ENCODE measurements at places on chromosomes 13 and 19.
A peak's percentile ranks its signal among the peaks of the same experiment; 100 is the strongest.

- no peak for DNase-seq
Measured at GRCh38 chr19:54481326-54481930, 8.3 kb upstream of the CDC42EP5 start.

DNA sequence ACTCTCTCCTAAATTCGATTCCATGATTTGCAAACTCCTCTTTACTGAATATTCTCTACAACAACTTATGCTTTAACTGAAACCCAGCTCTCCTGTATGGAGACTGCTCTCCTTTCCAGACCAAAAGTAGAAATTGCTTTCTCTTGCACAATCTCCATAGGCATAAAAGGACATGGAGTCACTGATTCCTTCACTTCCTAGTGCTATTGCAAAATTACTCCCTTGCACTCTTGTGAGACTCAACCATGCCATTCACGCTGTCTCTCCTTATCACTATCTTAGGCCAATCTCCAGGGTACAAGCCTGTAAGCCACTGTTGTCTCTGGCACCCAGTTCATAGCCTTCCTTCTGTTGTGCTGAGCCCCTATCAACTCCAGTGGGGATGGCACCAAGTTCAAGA lies 30.6 kb downstream of the SERPINE3 start:
- no peak for DNase-seq

DNA sequence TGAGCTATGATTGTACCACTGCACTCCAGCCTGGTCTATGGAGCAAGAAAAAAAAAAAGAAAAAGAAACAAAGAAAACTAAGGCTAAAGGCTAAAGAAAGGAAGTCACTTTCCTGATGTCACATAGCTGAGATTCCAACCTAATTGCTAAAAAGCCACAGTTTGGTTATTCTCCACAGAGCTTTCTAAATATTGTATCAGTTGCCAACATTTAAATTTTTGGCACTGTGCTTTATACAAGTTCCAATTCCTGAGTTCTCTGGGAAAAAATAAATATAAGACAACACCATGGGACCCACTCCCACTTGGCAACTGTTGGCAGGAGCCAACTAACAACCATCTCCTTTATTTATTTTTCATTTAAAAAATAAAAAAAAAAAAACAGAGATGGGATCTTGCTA lies 11.2 kb upstream of the LYPD3 start:
- no peak for DNase-seq

DNA sequence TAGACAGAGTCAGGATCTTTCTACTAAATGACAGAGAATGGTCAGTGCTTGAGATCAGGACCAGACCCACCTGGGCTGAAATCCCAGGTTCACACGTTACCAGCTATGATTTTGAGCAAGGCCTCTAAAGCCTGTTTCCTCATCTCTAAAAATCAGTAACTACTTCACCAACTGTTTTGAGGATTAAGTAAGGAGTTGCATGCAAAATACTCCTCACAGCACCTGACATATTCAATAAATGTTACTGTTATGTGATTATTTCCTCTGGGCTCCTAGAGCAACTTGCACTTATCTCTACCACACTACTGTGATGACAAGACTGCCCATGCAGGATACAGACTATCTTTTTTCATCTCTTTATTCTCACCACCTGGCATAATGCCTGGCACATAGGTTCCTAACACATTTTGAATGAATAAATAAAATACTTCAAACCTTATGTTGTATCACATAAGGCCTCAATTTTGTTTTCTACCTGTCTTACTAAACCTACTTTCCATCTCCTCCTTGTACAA lies 1.8 kb downstream of the KATNAL1 start:
- no peak for DNase-seq

- no peak for DNase-seq
Measured at GRCh38 chr13:110416131-110417025, 109.3 kb downstream of the COL4A2 start.

GRCh38 chr13:46296921-46297320 lies 85.2 kb downstream of the LRRC63 start:
- no peak for DNase-seq

- no peak for DNase-seq
Measured at GRCh38 chr19:48726556-48726955, 7.0 kb upstream of the MAMSTR start.

GRCh38 chr19:31500946-31501345 lies 151.7 kb upstream of the TSHZ3 start:
- no peak for DNase-seq

GRCh38 chr19:16589917-16590316 lies 17.7 kb upstream of the SLC35E1 start:
- DNase-seq = no peak

DNA sequence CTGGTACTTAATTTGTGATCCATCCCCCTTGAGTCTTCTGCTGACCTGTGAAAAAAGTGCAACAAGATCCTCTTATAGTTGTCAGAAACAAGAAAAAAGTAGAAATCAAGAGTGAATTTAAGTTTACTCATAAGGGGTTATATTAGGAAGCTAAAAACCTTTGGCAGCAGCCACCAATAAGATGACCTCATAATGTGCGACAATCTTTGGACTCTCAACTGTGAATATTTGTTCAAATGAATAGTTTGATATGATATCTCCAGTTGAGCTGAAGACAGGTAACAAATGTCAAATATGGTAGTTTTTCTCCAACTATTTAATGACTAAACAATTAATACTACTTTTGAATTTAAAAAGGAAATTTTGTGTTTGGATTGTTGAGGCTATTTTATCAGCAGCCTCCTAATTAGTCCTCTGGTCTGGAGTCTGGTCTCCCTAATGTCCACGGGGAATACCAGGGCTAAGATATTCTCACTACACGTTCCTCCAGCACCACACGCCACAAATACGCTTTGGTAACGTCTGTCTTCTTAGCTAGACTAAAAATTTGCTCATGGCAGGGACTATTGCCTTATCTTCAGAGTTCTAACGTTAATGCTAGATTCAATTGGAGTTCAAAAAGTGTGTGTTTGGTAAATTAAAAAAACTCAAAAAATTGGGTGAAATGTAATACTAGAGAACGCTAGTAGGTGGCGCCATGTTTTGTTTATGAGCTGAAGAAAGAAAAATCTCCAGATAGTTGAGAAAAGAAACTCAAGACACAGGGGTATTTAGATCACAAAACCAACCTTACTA lies 51.0 kb upstream of the PDX1 start:
- DNase-seq = no peak

- DNase-seq = no peak
Measured at GRCh38 chr13:35723053-35723461, 246.6 kb upstream of the MAB21L1 start.

- DNase-seq = no peak
Measured at GRCh38 chr13:97223711-97224541, 1.8 kb downstream of the MBNL2 start.

GRCh38 chr13:19695829-19696228 lies 62.4 kb downstream of the MPHOSPH8 start:
- no peak for DNase-seq

GRCh38 chr19:51289635-51290034 lies 21.8 kb upstream of the IGLON5 start:
- no peak for DNase-seq

DNA sequence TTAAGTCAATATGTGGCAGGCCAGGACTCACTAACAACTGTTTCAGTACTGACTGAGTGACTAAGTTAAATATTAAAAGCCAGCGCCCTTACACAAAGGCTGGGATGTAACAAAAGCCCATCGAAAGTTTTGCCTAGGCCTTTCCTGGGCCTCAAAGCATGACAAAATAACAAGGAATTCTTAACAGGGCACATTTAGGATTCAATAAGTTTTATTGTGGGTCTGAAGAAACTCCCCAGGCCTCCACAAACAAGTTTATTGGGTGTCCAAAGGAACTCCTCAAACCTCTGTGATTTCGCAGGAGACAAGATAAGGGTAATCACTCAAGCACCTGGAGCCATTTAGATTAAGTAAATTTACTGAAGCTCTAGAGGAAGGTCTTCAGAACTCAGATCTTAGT lies 130.7 kb upstream of the SGCG start:
- DNase-seq = no peak

DNA sequence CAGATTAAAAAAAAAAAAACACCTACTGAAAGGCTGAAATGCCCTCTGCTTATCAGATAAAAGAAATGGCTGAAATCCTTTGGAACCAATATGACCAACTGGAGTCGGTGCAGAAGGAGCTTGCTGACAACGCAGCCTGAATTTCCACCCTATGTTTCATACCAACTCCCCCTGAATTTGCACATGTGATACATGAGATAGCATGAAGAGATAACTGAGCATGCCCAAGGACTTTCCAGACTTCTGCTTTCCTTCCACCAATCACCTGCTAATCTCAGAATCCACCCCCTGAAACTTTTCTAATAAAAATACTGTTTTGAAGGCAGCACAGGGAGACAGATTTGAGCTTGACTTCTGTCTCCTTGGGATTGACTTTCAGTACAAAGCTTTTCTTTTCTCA lies 32.2 kb upstream of the WDFY2 start:
- DNase-seq = no peak

GRCh38 chr19:58284199-58284598 lies 5.4 kb downstream of the ZNF8 start:
- DNase-seq = no peak

DNA sequence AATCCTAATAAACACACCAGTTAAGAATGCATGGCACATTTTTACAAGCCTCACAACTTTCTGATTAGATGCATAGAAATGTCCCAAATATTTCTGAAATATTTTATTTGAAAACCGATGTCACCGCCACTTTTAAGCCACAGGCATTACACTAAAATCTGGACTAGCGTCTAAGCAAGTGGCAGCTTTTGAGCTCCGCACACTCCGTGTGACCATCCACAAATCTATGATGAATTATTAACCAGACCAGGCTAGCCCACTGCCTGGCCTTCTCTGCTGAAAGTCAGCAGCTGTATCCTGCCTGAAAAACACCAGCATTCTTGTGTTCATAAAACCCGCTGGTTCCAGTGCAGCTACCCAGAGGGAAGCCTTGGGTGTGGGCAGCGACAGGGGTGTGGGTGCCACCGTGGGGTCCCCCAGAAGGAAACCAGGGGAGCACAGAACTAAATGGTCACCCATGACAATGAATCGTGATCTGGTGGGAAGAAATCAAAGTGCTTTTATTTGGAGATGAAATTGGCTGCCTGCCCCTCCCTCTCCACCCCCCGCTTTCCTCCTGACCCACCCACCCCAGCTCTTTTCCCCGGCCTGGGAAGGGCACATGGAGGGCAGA lies 13.8 kb downstream of the RASA3 start:
- no peak for DNase-seq

DNA sequence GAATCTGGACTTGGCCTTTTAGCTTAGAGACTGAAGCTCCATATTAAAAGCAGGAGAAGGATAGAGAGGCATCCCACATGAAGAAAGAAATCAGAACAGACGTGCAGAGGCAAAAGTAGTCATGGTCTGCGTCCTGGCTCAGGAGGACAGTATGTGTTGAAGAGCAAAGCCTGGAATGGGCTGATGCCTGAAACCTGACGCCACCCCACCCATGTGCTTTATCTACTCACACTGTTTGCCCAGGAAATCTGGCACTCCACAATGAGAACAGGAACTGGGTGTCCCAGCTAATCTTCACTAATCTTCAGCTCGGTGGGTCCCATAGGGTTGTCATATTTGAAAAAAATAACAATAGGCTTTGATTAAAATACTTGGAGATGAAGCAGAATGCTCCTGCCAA lies 549.0 kb upstream of the GPC6 start:
- DNase-seq = no peak

- DNase-seq = no peak
Measured at GRCh38 chr19:1826557-1827521, 14.8 kb upstream of the ATP8B3 start.

GRCh38 chr19:38149661-38150061 lies 74.4 kb downstream of the DPF1 start:
- DNase-seq = no peak

DNA sequence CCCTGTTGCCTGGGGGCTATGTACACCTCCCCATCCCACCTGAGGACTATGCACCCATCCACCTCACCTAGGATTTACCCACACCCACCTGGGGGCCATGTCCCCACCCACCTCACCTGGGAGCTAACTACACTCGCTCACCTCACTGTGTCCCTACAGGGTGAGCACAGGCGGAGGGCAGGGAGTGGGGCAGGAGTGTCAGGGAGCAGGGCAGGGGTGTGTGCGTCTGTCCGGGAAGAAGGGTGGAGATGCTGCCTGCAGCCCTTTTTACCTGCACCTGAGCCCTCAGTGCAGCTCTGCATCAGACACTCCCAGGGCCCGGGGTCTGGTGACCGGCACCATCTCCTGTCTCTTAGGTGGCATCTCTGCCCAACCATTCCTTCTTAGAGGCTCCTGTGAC lies 10.6 kb upstream of the CPAMD8 start:
- no peak for DNase-seq

GRCh38 chr19:43820098-43820883 lies 6.8 kb upstream of the ZNF283 start:
- DNase-seq = no peak

DNA sequence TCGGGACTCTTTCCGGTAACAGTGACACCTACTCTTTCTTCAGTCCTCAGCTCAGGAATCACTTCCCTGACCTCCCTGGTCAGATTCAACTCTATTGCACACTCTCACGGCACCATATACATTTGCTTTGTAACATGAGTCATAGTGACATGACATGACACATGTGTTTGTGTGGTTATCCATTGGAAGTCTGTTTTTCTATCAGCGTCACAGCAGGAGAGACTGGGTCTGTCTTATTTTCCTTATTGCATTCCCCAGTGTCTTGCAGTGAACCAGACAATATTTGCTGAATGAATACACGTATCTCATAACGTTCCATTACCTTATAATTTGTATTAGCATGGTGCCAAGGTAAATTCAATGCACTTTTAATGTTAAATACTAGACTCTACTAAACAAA lies 102.0 kb downstream of the DCLK1 start:
- no peak for DNase-seq

DNA sequence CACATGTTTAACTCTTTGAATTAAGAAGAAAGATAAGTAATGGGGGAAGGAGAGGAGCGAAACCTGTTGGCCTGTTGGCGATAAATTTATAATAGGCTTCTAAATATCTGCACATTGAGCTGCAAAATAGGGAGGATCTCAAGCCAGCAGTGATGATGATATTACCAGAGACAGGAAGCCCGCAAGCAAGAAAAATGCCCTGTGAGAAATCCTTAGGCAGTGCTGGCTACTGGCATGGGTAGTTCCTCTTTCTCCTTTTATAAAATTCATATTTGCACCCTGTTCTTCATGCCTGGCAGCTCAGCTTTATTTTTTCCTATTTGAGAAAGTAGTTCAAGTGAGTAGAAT lies 858 bp upstream of the USP12 start:
- peak; percentile 0 for DNase-seq

DNA sequence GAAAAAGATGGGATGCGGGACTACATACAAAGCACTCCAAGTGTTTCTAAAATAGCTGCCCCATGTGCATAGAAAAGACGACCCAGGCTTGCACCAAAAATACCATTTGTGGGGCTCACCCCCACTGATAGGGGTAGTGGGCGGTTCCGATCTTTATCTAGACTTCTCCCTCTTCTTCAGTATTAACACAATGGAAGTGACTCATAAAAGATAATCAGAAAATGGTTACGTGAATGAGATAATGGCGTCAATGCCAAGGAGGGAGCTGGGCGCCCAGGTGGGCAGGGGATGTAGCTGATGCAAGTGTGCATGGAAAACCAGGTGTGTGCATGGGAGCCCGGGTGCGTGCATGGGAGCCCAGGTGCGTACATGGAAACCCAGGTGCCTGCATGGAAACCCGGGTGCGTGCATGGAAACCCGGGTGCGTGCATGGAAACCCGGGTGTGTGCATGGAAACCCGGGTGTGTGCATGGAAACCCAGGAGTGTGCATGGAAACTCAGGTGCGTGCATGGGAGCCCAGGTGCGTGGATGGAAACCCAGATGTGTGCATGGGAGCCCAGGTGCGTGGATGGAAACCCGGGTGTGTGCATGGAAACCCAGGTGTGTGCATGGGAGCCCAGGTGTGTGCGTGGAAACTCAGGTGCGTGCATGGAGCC lies 32.7 kb downstream of the LAMP1 start:
- DNase-seq = no peak
